ENCODE measurements at places on chromosomes 6 and 20. TPM values are rescaled to one million over a fixed set of nuclear protein-coding genes. Genes with fewer than 3 reads are reported as not detected.

SLC24A3 gene
- not detected for total RNA-seq

NOX3 gene
- total RNA-seq = not detected

MCM3 gene
- total RNA-seq = 78.1 TPM

SLC2A4RG gene
- total RNA-seq = 96.0 TPM

MYMX gene
- total RNA-seq = not detected

ENPP3 gene
- total RNA-seq = not detected

Measured in A549 treated with Mapracorat at 1 μM for 4 hours (cell line).